AG09319 (cell line): ENCODE measurements at places on chromosomes 4 and X.

DNA sequence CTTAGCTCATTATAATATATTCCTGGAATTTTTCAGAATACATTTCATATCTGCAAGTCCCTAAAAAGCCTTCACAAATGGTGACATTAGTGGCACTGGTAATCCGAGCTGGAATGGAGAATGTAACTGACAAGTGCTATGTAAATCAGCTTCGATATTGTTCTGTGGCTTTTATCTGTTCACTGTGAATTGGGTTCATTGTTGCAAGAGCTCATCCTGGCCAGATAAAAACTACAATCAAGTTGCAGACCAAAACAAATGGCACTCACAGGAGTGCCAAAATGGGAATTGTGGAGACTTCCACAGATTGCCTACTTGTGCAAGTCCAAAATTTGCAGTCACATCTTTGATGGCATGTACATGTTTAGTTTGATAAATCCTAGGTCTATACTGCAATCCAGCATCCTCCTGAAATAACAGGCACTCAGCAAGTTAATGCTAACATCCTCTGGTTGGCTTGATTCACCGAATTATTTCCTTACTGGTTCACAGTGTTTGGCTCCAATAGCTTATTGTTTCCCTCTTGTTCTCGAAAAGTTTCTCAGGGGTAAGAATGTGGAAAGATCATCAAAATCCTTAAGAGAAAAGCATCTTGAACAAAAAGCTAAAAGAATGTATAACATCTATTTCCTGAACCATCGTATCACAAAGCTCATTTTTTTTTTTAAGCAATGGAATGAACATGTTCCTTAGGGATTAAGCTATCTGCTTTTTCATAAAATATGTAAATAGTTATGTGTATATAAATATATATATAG is 904.9 kb downstream of the CENPC start:
- no peak for DNase-seq

DNA sequence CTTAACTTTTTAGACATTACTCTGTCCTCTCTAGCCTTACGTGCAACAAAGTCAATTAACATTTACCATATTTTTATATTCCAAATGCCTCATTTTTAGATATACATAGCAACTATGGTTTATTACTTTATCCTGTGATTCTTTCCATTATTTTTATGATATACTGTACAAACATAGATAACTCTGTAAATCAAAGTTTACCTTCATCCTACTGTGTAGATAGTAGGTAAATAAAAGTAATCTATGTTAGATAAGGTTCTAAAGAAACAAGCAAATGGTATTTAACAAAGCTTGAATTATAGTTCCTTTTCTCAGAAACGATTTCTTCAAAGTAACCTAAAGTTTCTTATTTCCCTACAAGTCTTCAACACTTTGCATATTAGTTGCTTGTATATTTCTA is 350.0 kb downstream of the GALNTL6 start:
- DNase-seq = no peak

GRCh38 chrX:21747558-21747957 is 10.4 kb downstream of the SMPX start:
- DNase-seq = no peak

DNA sequence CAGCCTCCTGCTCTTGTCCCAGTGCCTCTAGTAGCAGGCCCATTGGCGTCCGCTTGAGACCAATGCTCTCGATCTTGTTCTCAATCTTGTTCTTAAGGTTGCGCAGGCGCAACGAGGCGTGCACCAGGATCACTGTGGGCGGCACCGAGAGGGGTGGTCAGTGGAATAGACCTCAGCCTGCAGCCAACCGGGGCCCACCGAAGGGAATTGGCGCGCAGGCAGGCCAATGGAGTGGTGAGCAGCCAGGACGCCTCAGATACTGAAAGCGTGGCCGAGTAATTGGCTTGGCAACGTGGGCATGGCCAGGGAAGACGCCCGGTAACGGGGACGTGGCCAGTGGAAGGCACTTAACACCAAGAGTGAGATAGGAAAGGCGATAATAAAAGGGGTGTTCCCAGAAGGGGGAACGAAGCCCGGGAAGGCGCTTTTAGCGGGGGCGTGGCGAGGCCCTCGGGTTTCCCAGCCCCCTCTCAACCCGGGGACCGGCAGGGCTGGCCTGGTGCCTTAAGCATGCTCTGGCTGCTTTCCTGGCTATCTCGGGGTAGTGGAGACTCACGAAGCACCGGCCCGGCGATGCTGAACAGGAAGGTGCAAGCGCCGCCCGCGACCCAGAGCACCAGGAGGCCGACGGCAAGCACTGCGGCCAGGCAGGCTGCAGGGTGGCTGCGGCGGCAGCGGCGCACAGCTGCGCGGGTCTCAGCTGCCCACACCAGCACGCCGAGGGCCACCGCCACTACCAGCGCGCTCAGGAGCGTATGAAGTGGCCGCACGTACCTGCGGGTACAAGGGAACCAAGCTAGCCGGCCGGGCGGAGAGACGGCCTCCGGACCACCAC is 1.7 kb downstream of the PRAF2 start:
- peak; percentile 37 for DNase-seq

GRCh38 chr4:148006001-148006400 is 274.1 kb downstream of the ARHGAP10 start:
- no peak for DNase-seq

DNA sequence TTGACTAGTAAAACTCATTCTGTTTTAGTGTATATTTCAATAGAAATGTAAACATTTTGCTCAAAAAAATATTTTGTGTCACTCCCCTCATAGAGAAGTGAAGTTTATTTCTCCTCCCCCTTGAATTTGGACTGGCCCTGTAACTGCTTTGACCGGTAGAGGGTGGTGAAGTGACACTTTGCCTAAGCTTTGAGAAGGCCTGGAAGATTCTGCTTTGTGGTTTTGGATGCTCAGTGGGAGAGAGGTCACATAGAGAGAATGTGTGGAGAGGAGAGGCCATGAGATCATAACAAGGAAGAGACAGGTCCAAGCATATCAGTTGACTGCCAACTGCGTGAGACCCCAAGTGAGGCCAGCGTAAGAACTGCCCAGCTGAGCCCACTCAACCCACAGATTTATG is 19.1 kb upstream of the ARX start:
- no peak for DNase-seq

DNA sequence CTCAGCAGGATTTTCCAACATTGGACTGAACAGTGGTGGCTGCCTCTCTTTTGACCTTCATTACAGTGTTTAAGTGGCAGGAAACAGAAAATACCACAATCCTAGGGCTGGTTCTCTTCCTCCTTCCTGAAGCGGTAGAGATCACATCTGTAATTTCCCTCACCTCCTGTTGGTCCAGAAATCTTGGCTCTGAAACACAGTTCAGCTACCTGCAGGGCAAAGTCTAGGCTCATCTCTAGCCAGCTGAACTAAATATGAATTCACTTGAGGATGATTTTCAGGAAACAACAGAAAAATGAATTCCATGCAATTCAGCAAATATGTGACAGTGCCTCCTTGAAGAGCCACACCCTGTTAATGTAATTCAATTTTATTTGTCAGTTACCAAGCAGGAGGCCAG is 531.9 kb downstream of the INPP4B start:
- no peak for DNase-seq

DNA sequence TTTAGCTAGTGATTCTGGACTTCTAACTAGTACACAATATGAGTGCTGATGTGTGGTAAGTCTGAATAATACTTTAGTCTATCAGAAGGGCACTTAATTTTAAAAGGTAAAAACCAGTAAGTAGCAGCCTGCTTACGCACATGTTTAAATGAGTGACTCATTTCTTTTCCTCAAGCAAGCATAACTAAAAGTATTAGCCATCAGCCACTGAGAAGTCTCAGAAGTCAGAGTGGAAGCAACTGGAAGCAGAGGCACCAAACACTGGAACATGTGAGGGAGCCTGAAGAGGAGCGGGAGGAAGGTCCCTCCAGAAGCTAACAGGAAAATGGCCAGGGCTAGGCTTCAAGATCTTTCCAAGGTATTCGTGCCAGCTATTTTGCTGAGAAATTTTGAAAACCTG is 257.7 kb downstream of the RAPGEF2 start:
- DNase-seq = peak; percentile 30

- DNase-seq = no peak
Observed at GRCh38 chr4:155948541-155948940, 5.1 kb downstream of the CTSO start.

DNA sequence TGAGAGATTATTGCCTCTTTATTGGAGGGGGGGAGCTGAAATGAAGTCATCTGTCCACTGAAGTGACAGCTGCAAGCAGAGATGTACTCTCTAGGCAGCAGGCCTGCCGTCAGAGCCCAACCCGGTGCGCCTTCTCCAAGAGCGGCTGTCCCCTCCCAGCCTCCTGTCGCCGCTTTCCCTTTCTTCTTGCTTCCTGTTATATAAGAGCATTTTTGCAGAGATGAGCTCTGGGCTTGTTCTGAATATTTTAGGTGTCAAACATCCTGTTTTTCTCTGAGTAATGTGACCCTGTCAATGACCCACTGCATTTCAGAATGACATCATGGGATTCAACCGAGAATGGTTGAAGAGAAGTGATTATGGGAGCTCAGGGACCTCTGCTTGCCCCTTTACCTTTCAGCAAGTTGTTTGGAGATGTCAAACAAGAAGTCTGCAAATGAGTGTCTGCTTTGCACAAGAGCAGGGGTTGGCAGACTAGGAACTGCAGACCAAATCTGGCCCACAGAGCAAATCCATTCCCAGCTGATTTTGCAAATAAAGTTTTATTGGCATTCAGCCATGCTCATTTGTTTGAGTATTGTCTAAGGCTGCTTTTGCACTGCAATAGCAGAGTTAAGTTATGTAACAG is 79.9 kb downstream of the SLC9A6 start:
- DNase-seq = no peak

DNA sequence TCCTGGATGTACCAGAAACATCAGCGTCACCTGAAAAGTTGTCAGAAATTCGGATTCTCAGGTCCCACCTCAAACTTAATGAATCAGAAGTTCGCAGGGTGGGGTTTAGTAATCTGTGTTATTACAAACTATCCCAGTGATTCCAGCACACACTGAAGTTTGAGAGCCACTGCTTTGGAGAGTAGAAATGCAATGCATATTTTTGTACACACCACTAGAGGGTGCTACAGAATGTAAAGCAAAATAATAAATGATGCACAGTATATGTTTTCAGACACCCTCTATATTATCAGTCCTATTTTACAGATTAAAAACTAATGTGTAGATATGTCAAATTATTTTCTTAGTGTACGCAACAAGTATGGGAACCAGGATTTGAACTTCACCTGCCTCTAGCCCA is 2.4 kb upstream of the MORF4L2 start:
- no peak for DNase-seq

GRCh38 chrX:79444694-79445210 is 77.6 kb upstream of the ITM2A start:
- no peak for DNase-seq

DNA sequence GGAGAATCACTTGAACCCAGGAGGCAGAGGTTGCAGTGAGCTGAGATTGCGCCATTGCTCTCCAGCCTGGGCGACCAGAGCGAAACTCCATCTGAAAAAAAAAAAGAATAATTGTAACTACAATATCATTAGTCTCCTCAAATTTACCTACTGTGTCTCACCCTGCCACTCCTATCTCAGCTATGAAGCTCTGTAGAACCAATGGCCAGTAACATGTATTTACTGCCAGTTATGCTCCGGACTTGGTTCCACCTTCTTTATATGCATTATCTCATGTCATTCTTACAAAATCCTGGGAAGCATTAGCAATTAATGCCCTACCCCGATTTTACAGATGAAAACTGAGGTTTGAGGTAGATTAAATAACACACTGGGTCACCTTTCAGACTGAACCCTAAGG is 7.0 kb upstream of the FAT1 start:
- no peak for DNase-seq

DNA sequence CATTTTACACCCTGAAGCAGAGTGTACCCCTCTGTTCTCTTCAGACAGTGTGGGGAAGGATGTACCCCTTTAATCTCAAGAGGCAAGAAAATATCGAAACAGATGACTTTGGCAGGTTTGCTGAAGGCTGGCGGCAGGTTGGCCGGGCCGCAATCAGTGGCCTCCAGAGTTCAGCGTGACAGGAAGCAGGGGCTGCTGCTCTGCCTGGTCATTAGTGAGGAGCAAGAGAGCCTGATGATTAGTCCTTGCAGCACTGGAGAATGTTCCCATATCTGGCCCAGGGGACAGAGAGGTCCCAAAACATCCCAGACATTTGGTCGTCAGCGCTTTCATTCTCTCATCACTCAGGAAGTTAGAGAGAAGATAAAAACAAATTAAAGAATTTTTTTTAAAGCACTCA is 352.8 kb downstream of the SPRY1 start:
- DNase-seq = no peak

GRCh38 chr4:6992728-6993677 is 50.2 kb upstream of the TADA2B start:
- no peak for DNase-seq

DNA sequence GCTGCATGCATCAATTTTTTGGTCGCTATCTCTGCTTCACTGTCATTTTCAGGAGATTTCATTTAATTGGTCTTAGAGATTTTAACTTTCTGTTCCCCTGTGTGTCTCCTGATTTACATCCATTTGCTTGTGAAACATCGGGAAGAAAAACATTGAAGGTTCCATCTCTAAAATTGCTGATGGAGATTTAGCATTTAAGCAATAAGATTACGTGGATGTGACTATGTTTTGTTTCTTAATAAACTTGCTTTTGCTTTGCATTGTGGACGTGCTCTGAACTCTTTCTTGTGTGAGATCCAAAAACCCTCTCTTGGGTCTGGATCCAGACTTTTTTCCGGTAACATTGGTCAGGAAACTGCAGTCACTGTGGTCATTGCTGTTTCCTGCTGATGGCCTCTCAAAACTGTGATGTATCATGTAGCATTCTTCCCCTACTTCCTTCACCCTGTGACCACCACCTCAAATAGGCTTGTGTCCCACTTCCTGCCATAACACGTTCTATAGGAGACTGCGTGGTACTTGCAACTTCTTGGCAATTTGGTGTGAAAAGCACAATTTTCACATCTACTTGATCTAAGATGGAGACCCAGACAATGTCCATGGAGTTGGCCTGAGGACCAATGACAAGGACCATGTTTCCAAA is 4.9 kb downstream of the CXCL2 start:
- DNase-seq = no peak

DNA sequence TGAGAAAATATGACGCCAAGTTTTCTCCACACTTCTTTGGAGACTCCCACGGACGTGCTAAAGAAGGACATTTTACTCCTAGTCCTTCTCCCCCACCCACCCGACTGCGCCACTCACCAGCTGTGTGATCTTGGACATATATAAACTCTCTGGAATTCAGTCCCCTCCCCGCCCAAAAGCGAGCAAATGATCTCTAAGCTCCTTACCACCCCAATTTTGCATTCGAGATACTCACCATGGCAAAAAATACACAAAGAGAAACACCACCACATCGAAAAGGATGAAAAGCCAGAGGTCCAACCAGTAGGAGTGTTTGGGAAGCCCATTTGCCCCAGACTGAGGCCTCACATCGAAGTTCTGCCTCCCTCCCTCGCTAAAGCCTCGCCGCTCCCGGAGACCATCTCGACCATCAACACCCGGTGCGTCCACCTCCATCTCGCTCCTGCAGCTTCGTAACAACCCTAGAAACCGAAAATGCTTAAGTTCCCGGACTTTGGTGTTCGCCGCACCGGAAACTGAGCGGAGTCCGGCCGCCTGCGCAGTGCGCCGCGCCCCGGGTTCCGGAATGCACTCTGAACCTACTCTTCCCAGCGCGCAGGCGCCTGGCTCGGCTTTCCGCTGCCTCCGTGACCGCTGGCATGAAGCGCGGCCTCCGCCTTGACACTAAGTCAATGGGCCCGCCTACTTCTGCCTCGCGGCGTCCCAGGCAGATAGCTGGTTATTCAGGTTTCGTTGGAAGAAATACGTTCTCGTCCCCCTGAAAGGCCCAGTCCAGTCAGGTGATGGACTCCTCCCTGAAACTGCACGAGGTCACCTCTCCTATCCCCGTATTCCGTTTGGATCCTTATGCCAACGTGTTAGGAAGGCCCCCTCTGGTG is 21.6 kb downstream of the FABP2 start:
- DNase-seq = peak; percentile 77

GRCh38 chr4:650951-651883 is 22.9 kb downstream of the ATP5ME start:
- no peak for DNase-seq
